ENCODE measurements at places on chromosomes 3 and 15.

DNA sequence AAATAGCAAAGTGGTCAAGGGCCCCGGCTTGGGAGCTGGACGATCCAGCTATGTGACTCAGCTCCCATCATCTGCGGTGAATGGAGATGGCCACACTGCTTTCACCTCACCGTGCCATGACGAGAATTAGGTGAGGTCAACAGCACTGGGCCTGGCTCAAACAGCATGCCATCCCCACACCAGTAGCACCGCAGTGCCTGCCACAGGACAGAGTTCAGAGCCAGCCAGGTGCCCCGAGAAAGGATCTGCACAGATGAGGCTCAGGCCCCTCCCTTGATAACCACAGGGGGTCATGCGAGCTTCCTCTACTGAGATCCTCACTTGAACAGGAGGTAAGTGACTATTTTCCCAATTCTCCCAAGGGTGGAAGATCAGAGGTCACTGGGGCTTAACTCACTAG is 29.4 kb downstream of the ZXDC start:
- no peak for DNase-seq

GRCh38 chr15:22811640-22812039 is 25.2 kb downstream of the NIPA1 start:
- no peak for DNase-seq

DNA sequence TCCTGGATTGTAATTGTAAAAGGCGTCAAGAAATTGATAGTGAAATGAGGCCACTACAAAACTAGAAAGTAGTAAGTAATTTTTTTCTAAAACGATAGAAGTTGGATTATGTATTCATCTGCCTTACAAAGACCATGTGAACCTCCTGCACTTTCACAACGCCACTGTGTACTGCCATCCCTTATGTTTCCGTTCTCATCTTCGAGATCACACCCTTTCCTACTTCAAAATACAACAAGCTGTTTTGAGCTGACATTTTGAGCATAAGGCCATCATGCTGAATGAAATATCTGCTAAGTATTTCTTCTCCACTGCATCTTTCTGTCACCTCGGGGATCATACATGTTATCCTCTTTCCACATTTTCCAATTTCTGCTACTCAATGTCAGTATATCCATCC is 885.5 kb downstream of the ROBO1 start:
- no peak for DNase-seq

GRCh38 chr3:194964809-194965208 is 279.1 kb downstream of the FAM43A start:
- no peak for DNase-seq

DNA sequence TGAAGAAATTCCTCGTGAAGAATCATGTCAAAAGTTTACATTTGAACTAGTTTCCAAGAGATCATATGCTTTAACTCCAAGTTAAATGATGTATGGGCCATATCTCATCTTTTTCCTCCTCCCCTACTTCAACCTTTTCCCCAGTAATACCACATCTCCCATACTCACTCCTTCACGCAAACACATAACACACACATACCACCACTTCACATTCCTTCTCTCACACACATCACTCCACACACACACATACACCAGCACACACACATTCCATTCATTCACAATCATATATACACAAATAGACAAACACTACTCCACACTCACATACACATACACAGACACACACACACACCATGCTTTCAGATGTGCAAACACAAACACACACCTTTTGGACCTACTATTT is 769.0 kb upstream of the NR2F2 start:
- no peak for DNase-seq

DNA sequence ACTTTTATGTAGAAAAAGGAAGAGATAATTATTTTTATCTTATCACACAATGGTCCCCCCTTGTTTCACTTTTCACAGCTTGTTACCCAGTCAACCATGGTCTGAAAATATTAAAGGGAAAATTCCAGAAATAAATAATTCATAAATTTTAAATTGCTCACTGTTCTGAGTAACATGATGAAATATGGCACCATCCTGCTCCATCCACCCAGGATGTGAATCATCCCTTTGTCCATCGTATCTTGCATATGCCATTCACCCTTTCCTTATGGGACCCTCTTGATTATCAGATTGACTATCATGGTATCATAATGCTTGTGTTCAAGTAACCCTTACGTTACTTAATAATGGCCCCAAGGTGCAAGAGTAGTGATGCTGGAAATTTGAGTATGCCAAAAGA is 43.7 kb downstream of the ANKRD28 start:
- DNase-seq, result no peak

GRCh38 chr3:59632760-59633573 is 583.1 kb upstream of the CFAP20DC start:
- peak; percentile 53 for DNase-seq

DNA sequence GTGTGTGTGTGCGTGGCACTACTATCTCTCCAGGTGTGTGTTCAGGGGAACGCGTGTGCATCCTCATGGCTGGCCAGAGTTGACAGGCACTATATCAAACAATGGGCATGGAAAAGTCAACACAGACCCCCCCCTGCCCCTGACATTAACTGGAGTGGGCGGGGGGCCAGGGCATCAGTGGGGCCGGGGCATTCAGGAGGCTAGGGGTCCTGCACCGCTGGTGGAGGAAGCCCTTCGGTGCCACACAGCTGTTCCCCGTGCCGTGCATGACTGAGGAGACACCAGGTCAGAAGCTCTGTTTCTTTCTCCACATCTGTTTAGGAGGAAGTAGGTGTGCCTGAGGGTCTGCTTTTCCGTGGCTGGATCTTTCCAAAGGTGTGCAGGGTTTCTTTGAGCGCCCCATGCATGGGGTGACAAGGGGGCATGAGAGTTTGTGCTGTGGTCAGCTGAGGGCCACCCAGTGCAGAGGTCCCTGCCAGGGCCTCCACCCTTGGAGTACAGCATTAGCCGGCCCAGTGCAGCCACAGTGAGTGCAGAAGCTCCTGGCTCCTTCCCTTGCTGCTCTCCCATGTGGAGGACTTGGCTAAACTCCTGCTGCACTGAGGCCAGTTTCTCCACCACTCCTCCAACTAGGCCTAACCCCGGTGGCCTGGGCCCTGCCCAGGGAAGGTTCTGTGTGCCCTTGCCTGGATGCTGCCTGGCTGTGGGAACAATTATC is 7.5 kb downstream of the C3orf22 start:
- DNase-seq, result peak; percentile 35

DNA sequence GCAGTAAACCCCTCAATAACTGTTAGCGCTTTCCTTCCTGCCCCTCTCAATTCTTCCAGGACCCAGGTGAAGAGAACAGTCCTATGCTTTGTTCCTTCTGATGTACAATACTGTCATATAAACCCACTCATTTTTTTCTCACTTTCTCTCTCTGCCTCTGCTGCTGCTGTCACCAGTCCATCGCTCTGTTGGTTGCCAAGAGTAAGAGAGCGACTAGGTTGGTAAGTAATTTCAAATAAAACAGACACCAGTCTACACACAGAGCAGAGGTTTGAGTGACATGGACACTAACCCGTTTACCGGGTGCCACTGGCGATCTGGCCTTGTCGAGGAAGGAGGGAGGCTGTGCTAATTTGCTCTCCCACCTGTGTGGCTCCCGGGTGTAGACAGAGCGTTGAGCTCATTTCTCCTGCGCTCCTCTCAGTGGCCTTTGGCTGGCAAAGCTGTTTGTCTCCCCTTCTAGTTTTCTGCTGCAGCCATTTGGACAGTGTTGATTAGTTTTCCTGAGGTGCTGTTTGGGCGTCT is 215.4 kb downstream of the THSD4 start:
- peak; percentile 62 for DNase-seq

DNA sequence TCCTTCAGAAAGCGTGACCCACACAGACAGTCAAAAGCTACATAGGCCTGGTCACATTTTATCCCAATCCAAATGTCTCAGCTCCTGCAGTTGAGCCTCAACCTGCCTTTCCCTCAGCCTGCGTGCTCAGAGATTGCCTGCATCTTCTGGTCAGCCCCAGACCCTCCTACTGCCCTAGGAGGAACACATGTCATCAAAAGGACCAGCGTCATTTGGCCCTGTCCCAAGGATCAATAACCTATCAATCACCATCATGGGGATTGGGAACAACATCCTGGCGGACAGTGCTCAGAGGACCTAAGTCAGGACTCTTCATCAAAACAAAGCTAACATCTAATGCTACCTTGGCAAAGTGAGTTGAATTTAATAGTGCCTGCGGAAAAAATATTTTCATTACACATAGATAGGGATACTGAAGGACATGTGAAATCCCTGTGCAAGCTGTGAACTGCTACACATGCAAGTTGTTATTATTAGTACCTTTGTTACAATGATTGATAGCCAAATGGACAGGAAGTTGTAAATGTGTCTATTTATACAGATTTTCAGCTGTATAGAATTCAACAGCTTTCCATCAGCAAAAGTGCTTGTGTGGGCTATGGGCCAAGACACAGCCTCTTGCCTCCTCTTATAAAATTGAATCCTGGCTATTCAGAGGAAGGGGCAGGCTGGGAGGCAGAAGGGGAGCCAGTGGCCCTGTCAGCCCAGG is 47.7 kb downstream of the UMPS start:
- no peak for DNase-seq

- DNase-seq, result no peak
Measured at GRCh38 chr3:38224357-38224756, 41.3 kb upstream of the SLC22A13 start.

- DNase-seq, result no peak
Measured at GRCh38 chr15:96561593-96561992, 231.1 kb downstream of the NR2F2 start.

DNA sequence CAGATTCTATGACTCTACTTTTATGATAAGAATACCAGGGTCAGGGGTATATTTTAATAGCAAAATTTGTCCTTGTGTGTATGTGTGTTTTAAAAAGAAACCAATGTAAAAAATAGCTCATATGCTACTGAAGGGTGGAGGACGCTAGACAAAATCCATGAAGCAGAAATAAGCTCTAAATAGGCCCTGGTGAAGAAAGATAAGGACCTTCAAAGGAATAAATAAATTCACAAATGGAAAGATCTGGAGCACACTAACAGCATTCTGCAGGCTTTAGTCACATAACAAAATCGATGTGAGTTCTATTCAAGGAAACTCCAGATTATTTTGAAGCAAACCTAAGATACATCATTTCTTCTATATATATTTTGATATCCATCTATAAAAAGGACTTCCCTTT is 27.2 kb upstream of the ATP11B start:
- DNase-seq, result no peak

DNA sequence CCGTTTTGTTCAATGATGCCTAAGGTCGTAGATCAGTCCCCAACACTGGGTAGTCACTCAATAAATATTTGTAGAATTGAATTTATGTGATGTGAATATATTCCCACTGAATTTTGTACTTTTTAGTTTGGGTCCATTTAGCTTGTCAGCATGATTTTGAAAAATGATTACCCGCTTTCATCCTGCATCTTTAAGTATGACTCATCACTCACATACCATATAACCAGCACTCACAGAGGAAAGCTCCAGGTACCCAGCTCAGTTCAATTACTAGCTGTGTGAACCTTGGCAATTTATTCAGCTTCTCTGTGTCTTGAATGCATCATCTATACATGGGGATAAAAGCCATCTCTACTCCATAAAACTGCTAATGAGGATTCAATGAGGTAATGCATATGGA is 2.2 kb upstream of the MLF1 start:
- DNase-seq, result no peak

- no peak for DNase-seq
Measured at GRCh38 chr3:66800941-66801545, 197.1 kb upstream of the KBTBD8 start.

DNA sequence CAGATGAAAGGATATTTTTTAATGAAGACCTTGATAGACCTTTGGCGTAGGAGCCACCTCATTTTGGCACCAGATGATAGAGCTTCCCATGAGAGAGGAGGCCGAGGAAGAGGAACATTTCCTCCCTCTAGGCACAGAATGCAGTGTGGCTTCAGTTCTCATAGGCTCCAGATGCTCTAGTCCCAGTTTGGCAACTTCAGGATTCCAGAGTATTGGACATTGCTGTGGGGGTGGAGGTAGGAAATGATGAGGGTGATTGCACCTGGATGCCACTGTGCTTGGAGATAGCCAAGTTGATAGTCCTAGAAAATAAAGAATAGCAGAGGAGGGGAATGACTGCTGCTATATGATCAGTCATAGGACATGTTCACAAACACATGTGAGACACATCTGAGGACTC is 58.3 kb upstream of the KY start:
- DNase-seq, result no peak

- no peak for DNase-seq
Measured at GRCh38 chr3:50215529-50215928, 10.5 kb downstream of the SLC38A3 start.

GRCh38 chr3:46479021-46479420 is 14.3 kb upstream of the LTF start:
- DNase-seq, result no peak

DNA sequence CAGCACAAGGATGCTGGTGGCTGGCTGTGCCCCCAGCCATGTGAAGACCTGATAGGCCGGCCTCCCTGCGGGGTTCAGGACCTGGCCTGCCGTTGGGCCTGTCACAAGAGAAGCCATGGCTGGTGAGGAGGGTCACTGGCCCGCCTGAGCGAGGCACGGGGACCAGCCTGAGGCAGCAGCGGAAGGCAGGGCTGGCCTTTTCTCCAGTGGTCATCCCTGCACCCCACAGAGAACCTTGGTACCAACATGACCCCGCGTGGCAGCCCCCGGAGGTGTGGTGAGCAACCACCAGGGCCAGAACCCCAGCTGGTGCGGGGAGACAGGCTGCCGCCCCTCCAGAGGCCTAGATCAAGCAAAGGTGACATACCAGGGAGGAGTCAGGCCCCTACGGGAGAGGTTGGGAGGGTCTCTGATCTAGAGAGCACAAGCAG is 134.1 kb upstream of the MEF2A start:
- no peak for DNase-seq

- peak; percentile 91 for DNase-seq
Measured at GRCh38 chr3:123066896-123067688, at the start of gene PDIA5. PDIA5 (plus strand) TSS chr3:123067025; CDS start chr3:123067165, 140 bp downstream.

DNA sequence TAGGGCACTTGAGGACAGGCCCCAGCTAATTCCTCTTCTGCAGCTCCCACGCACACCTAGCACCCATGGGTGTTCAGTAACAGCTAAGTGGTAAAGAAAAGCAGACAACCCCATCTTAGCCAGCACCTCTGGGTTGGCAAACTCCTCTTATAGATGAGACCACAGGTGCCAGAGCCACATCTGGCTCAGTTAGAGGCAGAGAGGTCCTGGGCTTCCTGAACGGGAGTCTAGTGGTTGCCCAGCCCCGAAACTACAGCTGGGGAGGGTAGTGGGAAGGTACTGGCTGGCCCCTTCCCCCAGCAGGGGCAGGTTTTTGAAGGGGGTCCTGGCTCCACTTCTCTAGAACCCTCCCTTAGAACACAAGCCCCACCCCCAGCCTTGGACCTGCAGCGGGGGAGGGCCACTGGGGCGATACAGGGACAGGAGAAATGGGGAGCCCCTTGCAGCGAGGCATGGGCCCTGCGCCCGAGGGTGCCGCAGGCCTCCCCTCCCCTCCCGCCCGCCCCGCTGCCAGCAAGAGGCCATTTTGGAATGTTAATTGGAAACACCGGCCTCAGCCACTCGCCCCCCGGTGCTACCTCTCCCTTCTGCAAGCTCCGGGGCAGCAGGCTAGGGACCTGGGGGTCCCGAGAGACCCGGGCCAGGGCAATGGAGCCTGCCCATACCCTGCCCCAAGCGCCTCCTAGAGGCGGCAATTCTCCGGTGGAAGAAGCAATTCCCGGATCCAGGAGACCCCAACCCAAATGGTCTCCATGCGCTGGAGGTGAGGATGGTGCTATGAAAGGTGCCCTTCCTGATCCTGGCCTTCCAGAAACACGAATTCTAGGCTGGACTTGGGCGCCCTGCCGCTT is 1.5 kb downstream of the DUSP7 start:
- DNase-seq, result peak; percentile 43

- no peak for DNase-seq
Measured at GRCh38 chr3:107443461-107443860, 66.2 kb downstream of the CCDC54 start.

Measured in muscle of back (tissue), 13 donors.